Mesothelial cell of epicardium (in vitro differentiated cells): ENCODE measurements at places on chromosomes 1 and 21. TPM values are rescaled to one million over a fixed set of nuclear protein-coding genes. Genes with fewer than 3 reads are reported as not detected.

- no peak for DNase-seq
- no peak overlapping the region for H3K4me3 ChIP-seq
- H3K27me3 ChIP-seq: no peaks in the 10 kb centered on the region
- H3K36me3 ChIP-seq: peaks cover 2% of the 10 kb centered on the region
- peaks cover 4% of the 10 kb centered on the region for H3K4me1 ChIP-seq
Observed at GRCh38 chr1:9922342-9922741, 12.3 kb upstream of the CTNNBIP1 start.

GRCh38 chr1:203440771-203441170 lies 34.8 kb upstream of the PRELP start:
- peaks cover 43% of the 10 kb centered on the region for H3K4me1 ChIP-seq
- no peaks in the 10 kb centered on the region for H3K27me3 ChIP-seq
- H3K27ac ChIP-seq: peak overlapping the region; percentile 60
- H3K36me3 ChIP-seq: no peaks in the 10 kb centered on the region
- no peak overlapping the region for H3K4me3 ChIP-seq

Gene PGLYRP3
- total RNA-seq: not detected in 3 replicates

DNA sequence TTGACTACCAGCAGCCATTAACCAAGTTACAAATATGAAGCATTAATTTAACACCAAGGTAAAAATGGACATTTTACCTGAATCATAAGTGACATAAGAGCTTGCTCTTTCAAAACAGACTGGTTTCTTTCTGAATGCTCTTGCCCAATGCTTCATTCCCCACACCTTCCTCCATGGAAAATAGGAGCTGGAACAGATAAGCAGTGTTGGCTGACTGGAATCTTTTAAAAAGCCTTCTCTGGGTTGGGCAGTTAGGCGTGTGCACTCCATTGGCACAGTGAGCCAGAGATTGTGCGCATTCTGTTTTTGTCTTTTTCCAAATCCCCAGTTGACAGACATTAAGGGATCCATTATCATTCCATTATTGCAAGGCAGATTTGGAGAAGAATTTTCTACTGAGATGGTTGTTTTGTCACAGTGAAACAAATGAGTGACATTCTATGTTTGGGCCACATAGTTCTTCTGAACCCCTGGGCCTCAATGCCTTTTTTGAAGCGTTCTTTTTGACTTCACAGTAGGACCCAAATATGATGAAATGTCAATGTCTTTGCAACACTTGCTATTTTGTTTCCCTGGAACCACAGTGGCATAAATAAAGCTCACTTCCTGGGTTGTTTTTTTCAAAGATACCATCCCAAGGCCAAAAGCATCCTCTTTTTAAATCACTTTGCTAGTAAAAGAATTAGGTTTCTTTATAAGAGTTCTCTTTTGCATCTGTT lies 32.3 kb downstream of the LRRC8B start:
- DNase-seq: no peak
- H3K36me3 ChIP-seq: peaks cover 13% of the 10 kb centered on the region
- H3K4me1 ChIP-seq: peaks cover 31% of the 10 kb centered on the region
- H3K4me3 ChIP-seq: no peak overlapping the region

DNA sequence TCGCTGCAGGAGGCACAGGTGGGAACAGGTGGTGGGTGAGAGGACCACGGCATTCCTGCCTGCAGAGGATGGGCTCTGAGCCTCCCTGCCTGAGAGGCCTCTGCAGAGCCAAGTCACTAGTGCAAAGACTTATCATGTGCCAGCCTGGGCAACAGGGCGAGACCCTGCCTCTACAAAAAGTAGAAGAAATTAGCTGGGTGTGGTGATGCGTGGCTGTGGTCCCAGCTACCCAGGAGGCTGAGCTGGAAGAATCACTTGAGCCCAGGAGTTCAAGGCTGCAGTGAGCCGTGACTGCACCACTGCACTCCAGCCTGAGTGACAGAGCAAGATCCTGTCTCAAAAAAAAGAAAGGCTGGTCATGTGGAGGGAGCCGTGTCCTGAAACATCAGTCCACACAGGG lies 46.4 kb downstream of the PKNOX1 start:
- H3K4me1 ChIP-seq: peaks cover 6% of the 10 kb centered on the region
- no peak for DNase-seq
- H3K27me3 ChIP-seq: no peaks in the 10 kb centered on the region
- no peak overlapping the region for H3K4me3 ChIP-seq

DNA sequence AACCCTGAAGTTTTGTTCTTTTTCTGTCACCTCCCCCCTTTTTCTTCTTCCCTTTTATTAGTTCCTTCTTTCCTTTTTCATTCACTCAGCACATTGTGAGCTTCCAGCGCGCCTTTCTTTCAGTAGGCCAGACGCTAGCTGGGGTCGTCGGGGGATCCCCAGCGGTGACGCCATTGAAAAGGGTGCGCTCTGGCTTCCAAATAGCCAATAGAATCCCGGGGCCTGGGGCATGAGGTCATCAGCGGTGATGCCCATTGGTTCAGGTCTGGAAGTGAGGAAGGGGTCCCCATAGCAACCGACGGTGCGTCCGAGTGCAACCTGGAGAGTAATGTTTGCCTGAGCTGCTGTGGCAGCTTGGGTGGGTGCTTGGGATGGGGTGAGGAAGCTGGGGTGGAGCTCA lies 6.9 kb upstream of the EFNA3 start:
- H3K36me3 ChIP-seq: peaks cover 11% of the 10 kb centered on the region
- DNase-seq: no peak
- H3K27me3 ChIP-seq: peaks cover 29% of the 10 kb centered on the region
- peaks cover 20% of the 10 kb centered on the region for H3K4me1 ChIP-seq
- peak overlapping the region; percentile 61 for H3K4me3 ChIP-seq

Gene TRAF5
- total RNA-seq: 45.6 to 47.6 TPM (median 46.6 TPM) in 3 replicates

Gene ADGRL4
- 0.07 TPM in 1 of 3 replicates, not detected in the others for total RNA-seq

DNA sequence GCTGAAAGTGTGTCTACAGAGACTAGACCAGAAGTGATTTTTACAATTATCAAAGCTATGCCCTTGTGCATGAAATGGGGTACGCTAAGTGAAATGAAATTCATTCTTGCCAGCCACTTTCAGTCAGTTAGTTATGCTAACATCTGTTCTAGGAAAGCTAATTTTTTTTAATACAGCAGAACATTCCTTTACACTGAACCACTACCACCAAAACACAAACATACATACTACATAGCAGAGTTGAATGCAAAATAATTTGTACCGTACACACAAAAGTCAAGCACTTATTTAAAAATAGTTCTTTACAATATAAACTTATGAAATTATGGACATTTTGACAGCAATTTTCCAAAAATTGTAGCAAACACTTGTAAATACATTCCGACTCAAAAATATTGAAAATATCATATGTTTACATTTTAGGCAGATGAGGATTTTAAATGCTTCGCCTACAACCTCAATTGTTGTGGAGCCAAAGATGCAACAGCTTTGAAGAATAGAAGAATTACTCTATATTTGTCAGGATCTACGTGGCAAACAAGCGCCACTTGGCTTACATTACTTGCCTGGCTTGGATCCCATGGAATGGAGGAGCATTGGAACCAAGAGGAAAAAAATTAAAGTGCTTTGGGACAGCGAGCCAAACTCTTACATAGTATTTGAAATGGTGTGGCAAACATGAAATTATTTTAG lies 30.6 kb downstream of the WLS start:
- H3K27ac ChIP-seq: peak overlapping the region; percentile 57
- H3K36me3 ChIP-seq: no peaks in the 10 kb centered on the region
- H3K4me1 ChIP-seq: peaks cover 75% of the 10 kb centered on the region
- no peak overlapping the region for H3K4me3 ChIP-seq
- DNase-seq: no peak

DNA sequence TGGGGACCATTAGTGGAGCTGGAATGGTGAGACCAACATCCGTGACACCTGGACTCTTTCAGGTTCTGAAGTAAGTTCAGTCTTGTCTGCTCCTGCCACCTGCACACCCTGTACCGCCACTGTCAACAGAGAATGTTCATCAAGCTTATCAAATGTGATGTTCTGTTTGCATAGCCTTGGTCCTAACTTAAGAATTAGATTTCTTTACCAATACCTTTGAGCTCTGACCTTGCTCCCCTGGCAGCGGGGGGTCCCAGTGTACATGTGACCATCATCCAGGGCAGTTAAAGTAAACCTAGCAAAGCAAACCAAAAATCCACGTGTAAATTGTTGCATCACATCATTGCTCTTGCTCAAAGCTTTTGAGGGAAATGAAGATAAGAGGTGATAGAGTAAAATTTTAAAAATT lies 14.5 kb downstream of the SLC25A33 start:
- no peaks in the 10 kb centered on the region for H3K4me1 ChIP-seq
- no peaks in the 10 kb centered on the region for H3K27me3 ChIP-seq
- H3K36me3 ChIP-seq: peaks cover 14% of the 10 kb centered on the region
- H3K27ac ChIP-seq: no peak overlapping the region

- H3K4me1 ChIP-seq: no peaks in the 10 kb centered on the region
- no peaks in the 10 kb centered on the region for H3K27me3 ChIP-seq
- H3K4me3 ChIP-seq: no peak overlapping the region
- no peak overlapping the region for H3K27ac ChIP-seq
- peaks cover 28% of the 10 kb centered on the region for H3K36me3 ChIP-seq
Observed at GRCh38 chr1:200907611-200908097, 13.0 kb downstream of the INAVA start.

DNA sequence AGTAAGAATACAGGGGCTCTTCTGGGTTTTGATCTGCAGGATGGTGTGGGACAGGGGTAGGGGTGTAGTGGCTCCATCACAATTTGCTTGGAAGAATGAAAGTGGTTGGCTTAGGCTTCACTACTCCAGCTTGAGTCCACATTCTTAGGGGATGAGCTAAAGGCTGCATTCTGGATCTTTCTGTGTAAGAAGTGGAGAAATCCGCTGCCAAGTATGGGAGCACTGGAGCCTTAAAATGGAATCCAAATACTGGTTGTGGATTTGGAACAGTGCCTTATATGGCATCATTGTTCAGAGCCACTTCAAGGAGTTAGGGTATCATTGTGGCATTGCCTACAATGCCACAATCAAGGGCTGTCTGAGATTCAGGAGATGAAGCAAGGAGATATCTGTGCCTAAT lies 187.1 kb downstream of the LMO4 start:
- DNase-seq: no peak
- no peaks in the 10 kb centered on the region for H3K27me3 ChIP-seq
- no peak overlapping the region for H3K4me3 ChIP-seq
- peaks cover 38% of the 10 kb centered on the region for H3K4me1 ChIP-seq

DNA sequence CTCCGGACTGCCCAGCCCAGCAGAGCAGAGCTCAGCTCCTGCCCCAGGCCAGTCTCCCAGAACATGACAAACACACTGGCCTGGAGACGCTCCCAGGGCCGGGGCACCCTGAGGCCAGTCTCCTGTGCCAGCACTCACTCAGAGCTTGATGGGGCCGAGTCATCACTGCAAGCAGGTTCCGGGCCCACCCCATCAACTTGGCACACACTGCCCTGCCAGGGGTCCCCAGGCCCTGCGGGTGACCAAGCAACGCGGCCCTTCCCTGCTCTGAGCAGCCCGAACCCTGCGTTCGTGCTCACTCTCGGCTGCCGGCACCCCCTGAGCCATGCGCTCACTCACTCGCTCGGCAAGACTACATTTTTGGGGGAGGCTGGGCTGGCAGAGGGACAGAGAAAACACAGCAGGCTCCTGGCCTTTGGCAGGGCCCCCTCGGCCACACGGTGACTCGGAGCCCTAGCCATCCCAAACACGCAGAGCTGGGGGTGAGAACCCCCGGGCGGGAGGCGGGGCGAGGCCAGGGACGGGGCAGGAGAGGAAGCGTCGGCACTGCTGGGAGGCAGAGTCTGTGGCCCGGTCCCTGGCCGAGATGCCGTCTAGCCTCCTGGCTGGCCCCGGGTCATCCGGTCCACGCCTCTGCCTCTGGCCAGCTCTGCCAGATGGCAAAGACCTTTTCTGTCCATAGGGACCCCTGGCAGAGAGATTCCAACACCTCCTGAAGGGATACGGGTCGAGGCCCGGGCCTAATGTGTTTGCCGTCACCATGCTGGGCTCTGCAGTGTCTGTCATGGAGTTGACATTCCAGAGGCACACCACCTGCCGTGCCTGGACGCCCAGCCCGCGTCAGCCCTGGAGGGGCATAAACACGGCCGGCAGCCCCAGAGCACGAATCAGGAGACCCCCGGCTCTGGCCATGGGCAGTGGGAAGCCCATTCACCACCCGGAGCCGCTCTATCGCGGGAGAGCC lies 68.0 kb downstream of the MEGF6 start:
- H3K27ac ChIP-seq: no peak overlapping the region
- no peak for DNase-seq
- peaks cover 3% of the 10 kb centered on the region for H3K36me3 ChIP-seq

Gene AIM2
- total RNA-seq: 0.27 to 0.96 TPM (median 0.61 TPM) in 3 replicates

GRCh38 chr1:27990920-27991537 lies 31.3 kb downstream of the XKR8 start:
- no peak for DNase-seq
- no peak overlapping the region for H3K27ac ChIP-seq
- H3K4me1 ChIP-seq: no peaks in the 10 kb centered on the region
- H3K4me3 ChIP-seq: no peak overlapping the region
- no peaks in the 10 kb centered on the region for H3K27me3 ChIP-seq

Gene RGS16
- 0.55 to 0.99 TPM (median 0.74 TPM) in 3 replicates for total RNA-seq

GRCh38 chr21:35855484-35855883 lies 204.8 kb downstream of the SETD4 start:
- no peak overlapping the region for H3K27ac ChIP-seq
- H3K4me1 ChIP-seq: peaks cover 3% of the 10 kb centered on the region
- no peak for DNase-seq
- H3K27me3 ChIP-seq: peaks cover 35% of the 10 kb centered on the region

- H3K27ac ChIP-seq: no peak overlapping the region
- no peak overlapping the region for H3K4me3 ChIP-seq
- no peak for DNase-seq
- no peaks in the 10 kb centered on the region for H3K36me3 ChIP-seq
Observed at GRCh38 chr1:68384321-68384813, 65.4 kb downstream of the RPE65 start.

DNA sequence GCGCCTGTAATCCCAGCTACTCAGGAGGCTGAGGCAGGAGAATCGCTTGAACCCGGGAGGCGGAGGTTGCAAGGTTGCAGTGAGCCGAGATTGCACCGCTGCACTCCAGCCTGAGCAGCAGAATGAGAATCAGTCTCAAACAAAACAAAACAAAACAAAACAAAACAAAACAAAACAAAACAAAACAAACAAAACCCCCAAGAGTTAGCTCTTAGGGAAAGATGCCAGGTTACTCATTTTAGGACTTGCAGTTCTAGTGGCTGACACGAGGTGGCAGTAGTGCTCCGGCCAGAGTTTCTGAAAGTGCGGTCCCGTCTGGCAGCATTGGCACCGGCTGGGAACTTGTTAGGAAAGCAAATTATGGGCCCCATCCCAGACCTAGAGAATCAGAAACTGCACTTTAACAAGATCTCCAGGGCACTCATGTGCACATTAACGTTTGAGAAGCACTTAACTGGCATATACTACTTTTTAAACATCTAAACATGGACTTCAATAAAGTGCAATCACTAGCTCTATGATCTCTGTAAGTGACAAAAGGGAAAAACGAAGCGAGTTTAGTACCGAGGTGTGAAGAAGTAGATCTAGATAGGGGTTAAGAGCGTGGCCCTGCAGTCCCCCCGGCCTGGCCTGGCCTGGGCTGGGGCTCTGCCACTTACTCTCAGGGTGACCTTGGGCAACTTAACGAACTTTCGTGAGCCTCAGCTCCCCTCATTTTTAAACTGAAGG lies 41.9 kb upstream of the TNFRSF1B start:
- H3K4me3 ChIP-seq: no peak overlapping the region
- no peak overlapping the region for H3K27ac ChIP-seq
- no peak for DNase-seq

Gene GPR161
- 34.6 to 36.4 TPM (median 35.1 TPM) in 3 replicates for total RNA-seq

Gene YY1AP1
- total RNA-seq: 55.8 to 58.1 TPM (median 56.2 TPM) in 3 replicates
